ENCODE measurements at places on chromosomes 6 and 20. TPM values are rescaled to one million over a fixed set of nuclear protein-coding genes. Genes with fewer than 3 reads are reported as not detected.
A peak's percentile ranks its signal among the peaks of the same experiment; 100 is the strongest.

DNA sequence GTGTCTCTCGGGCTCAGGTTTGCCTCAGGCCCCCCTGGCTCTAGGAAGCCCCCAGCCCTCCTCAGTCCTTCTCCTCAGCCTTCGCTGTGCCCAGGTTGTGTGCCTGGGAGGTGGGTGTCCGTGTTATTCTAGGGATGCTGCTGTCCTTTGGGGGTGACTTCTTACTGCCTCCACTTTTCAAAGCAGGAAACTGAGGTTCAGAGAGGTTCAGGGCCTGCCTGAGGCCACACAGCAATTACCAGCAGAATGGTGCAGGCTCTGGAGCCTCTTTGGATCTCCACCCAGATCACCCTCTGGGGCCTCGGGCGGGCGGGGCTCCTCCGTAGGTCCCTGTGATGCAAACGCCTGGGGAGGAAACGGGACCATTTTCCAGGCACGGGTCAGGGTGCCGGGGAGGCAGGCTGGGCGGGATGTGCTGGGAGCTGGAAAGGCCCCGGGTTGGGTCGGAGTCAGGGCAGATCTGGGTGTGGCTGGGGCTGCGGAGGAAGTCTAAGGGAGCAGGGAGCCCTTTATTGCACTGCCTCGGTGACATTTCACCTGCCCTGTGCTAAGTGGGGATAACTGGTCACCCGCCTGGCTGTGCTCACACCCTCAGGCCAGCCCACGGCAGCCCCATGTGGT, 23.2 kb downstream of the GATA5 start:
- ATAC-seq: peak; percentile 57

DNA sequence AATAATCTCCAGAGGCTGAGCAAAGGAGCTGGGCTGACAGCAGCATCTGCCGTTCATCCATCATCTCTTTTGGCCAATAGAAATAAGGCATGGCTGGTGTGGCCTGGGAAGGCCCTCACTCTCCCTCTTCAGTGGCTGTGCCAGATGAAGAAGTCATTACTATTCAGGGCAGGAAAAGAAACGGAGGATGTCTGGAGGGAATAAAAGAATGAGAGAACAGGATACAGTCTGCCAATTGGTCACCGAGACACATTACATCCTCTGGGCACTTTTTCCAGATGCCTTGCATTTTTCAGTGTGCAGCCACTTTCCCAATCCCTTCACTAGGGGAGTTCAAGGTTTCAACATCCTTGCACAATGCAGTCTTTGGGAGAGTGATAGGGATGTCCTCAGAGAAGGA, 32.2 kb upstream of the VGLL2 start:
- ATAC-seq: no peak

GRCh38 chr6:152532556-152533422, 104.4 kb downstream of the SYNE1 start:
- ATAC-seq: no peak

DNA sequence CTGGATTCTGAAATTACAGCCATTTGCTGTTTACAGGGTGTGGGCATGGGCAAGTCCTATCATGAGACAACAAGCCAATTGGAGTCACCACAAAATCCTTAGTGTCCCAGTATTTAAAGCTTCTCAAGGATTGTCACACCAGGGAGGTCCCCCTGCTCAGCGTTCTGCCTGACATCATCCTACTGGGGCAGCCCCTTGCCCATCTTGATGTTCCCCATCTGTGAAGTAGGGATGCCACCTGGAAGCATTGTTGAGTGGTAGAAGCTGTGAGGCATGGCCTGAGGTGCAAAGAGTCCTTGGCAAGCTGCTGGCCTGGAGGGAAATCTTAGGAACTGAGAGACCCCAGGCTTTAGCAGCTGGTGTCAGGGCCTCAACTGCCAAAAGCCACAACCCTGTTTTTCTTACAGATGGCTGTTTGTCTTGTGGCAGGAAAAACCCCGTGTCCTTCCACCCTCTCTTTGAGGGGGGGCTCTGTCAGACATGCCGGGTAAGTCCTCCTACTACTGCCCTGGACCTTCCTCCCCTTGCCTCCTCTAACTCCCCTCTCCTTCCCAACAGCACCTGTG, 23.3 kb upstream of the MAPRE1 start:
- ATAC-seq: peak; percentile 12

DNA sequence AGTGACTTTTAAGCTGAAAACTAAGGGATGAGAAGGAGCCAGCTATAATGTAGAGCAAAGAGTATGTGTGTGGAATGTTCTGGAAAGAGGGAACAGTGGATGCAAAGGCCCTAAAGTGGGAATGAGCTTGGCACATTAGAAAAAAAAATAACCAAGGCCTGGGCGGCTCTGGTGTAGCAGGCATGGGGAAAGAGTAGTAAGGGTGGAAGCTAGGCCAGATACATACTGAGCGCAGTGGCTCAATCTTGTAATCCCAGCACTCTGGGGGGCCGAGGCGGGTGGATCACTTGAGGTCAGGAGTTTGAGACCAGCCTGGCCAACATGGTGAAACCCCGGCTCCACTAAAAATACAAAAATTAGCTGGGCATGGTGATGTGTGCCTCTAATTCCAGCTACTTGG, 8.4 kb downstream of the GGT7 start:
- no peak for ATAC-seq

GRCh38 chr6:79702691-79703090, 71.6 kb downstream of the SH3BGRL2 start:
- no peak for ATAC-seq

- ATAC-seq: no peak
Measured at GRCh38 chr20:46056027-46056833, 27.2 kb downstream of the SLC12A5 start.

GRCh38 chr6:130853555-130854183, 26.5 kb downstream of the SMLR1 start:
- no peak for ATAC-seq

DNA sequence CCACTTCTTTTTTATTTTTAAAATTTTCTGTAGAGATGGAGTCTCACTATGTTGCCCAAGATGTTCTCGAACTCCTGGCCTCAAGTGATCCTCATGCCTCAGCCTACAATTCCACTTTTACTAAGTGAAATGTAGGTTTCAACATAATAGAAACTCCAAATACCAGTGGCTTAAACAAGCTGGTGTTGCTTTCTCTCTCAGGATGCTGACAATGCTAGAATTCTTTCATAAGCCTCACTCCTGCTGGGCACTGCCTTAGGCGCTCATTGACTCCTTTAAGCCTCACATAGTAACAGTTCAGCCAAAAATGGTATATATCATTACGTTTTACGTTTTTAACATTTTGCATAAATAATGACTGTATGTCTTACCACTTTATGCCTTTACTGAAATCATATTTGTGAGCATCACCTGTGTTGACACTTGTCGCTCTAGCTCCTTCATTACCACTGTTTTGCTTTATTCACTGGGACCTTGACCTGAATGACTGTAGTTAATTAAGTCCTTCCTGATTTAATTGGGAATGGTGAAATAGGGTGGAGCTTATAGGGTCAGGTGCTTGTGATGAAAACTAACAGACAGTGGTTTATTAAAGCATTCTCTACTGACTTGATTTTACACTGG, 3.9 kb upstream of the CST9 start:
- no peak for ATAC-seq

DNA sequence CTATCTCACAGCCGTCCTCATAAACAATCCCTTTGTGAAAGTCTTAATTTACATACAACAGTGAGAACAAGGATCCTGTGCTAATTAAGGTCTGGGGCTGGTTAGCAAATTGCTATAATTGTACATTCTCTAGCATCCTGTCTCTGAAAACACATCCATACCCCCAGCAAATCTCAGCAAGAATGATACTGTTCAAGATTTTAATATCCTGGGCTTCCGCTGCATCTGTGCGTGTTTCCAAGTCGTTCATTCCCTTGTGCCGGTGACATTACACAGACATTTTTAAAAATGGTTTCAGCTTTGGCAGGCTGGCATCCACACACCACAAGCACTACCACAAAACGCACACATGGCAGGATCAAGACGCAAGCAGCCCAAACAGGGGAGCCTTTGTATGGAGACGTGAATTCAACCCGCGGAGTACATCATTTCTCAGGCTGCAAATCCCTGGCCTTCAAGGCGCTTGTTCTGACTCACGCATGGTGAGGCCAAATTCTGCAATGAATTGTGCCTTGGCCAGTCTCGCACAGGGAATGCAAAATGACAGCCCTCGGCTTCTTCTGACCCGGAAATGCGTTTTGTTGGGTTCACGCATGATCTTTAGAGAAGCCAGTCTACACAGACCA, 20.3 kb downstream of the ZMYND8 start:
- ATAC-seq: peak; percentile 59

DNA sequence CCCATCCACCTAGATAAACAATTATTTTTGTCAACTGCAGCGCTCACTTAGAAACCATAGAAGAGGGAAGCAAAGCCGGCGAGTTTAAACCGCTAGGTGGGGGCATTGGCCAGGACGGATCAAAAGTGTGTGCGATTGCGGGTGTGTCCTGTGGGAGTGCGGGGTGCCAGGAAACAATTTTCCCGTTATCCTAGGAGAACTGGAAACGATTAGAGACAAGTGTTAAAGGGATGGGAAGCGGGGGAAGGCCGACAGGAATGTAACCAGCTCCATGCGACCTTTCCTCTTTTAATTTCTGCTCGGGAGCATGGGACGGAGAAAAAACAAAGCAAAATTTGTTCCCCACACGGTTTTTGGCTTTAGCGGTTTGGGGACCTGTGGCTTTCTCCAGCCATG, 2.8 kb upstream of the HTR1B start:
- ATAC-seq: peak; percentile 48

NCR2 gene
- not detected for total RNA-seq

SLC35F1 gene
- total RNA-seq: not detected

GABRR1 gene
- 0.24 TPM for total RNA-seq

TAGAP gene
- 0.92 TPM for total RNA-seq

Data from esophagus mucosa (tissue), 1 donor.